ENCODE measurements at places on chromosomes 11 and 22.

DNA sequence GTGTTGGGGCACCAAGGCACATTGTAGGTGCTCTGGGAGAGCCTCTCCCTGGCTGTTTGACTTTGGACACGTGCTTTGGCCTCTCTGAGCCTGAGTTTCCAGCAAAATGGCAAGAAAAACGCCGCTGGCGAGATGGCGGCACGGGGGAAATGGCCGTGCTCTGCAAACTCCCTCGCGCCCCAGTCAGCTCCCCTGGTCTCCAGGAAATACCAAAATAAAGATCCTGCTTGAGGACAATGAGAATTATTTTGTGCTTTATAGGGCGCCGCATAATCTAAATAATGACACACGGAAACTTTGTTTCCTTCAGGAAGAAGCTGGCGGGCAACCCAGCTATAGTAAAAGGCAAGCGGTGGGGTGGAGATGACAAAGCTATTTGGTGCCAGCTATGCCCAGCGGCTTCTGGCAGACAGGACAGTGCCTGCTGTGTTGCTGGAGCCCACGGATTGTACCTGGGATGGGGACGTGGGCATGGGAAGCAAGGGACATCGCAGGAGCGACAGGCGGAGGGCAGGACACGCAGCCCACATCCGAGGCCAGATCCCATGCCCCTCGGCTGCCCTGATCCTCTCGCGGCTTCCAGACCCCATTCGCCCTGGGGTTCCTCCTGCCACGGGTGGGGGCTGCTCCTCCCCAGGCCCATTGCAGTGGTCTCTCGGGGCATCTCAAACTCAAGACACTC lies 26.3 kb upstream of the RFPL3 start:
- DNase-seq, result no peak

DNA sequence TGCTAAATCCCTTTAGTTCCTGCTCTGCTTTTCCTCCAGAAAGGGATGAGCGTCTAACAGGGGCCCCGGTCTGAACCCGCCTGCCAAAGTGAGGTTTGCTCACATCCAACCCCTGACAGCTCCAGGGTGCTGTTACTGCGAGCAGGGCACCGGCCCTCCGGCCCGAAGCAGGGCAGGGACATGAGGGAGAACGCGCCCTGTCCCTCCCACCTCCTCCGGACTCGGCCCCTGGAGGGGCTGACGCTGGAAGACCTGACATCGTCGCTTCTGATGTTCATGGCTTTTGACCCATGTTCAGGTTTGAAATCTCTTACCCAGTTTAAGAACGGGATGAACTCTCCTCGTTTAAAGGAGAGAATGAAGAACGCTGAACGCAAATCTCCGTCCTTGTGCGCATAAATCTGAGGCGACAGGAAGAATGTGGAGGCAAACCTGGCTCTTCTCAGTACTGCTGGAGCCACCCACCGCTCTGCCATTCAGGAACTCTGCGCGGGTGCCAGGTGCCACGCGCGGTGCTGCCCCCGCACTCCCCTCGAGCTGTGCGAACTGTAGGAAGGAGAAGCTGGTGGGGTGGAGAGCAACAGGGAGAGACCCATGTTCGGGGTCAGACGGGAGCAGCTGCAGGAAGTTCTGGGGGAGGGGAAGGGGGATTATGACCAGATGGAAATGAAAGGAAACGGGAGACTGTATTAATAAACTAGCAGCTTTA lies 826 bp upstream of the EEF1G start:
- no peak for DNase-seq

DNA sequence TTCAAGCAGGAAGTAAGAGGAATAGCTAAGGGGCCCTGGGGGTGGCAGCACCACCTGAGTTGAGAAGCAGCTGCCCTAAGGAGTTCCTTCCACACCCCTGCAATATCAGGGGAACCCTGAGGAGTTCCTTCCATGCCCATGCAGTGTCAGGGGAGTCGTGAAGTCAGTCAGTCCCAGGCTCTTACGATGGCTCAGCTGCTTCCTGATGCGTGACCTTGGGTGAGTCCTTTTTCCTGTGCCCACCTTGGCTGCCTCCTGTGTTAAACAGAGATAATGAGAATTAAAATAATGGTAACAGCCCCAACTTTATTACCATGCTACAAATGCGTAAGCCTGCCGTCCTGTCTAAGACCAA lies 181.1 kb downstream of the MIAT start:
- DNase-seq, result no peak

DNA sequence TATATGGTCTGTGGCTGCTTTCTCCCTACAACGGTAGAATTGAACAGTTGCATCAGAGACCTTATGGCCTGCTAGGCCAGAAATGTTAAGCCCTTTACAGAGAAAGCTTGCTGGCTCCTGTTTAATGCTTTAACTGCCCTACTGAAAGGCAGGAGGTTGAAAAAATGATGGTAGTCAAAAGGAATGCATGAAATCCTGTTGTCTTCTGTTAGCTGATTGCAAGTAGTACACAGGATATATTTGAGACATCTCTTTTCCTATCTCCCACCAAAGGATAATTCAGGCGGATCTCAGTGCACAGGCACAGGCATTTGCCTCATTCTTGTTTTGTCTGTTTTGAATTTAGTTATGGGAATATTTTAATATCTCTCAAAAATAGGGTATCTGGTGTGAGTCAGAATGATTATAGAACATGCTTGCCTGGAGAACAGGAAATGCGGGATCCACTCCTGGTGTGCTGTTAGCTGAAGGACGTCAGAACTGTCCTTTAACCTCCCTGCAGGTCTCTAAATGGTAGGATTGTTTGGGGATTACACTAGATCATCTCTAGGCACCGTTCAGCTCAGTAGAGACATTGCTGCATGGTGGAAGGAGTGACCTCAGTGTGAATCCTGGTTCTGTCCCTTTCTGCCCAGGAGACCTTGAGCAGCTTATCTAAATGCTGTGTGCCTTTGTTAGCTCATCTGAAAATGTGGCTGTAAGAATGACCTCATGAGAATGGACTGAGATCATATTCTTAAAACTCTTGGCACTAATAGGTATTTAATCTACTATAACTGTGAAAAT lies 49.5 kb downstream of the PACS1 start:
- DNase-seq, result no peak

DNA sequence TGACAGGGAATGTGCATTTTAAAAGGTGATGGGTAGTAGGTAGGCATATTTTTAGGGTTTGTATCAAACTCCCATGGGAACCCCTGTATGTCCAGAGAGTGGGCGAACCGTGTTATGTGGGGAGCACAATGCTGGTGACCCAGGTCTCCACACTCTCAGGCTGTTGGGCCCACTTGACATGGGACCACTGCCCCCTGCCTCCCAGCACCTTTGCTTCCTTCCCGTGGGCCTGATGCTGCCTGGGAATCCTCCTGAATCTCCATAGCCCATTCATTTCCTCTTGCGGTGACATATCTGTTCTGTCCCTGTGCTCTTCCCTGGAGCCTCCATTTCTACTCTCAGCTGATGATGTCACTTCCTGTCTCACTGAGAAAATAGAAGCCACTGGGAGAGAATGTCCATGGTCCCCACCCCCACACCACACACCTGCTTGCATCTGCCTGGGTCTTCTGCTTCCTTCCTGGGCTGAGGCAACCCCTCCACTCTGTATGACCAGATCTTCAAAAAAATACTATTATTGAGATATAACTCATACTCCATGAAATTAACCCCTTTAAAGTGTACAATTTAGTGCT lies 55.8 kb upstream of the THY1 start:
- no peak for DNase-seq

DNA sequence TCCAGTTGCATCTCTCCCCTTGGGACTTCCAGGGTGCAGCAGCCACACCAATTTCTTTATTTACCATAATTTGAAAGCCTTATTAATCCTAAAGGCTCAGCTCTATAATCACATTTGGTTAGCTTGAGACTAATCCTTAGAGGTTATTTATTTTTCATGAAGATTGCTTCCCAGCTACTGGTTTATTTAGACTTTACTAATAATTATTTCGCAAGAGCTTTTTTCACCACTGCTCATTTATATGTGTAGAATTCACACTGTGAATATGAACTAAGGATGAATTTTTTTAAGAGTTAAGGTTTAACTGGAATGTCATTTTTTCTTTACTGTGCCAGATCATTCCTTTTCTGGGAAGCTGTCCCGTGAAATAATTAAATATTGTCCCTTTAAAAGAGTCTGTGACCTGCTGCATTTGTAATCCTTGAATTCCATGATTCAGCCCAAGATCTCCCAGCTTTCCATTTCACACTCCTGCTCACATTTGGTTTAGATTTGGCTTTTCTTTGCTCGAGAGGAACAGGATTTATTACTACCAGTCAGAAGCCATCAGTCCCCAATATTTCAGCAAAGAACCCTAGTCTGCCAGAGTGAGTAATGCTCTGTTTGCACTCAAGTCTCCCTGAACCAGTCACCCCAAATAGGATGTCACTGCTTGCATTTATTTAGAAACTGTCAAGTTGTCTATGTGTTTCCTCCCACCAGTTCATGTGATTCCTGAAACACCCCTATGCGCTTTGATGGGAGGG lies 4.4 kb upstream of the CD44 start:
- DNase-seq, result no peak

DNA sequence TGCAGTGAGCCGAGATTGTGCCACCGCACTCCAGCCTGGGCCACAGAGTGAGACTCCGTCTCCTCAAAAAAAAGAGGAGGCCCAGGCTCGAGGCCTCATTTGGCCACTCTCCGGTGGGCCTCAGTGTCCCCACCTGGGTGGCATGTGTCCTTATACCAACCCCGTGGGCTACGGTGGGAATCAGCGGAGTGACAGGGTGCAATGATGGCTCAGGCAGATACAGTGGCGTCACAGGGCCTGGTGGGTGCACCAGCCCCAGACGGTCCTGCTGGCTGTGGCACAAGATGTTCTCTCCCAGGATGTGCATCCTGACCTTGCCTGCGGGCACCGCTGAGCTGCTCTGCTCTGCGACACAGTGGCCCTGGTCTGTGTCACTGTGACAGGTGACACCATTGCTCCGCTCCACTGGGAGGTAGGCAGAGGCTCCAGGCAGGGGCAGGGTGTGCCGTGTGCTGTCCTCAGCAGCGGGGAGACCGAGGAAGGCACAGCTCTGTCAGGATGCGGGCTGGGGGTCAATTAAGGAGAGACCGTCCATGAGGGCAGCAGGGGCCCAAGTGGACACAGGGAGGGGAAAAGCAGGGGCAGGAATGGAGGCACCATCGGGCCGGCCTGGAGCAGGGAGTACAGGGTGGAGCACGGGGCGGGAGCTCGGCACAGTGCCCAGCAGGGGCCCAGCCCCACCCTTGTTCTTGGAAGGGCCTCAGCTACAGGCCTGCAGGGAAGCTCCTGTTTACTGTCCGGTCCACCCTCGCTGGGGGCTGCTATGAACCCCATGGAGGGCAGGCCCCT lies 21.7 kb upstream of the TH start:
- no peak for DNase-seq

DNA sequence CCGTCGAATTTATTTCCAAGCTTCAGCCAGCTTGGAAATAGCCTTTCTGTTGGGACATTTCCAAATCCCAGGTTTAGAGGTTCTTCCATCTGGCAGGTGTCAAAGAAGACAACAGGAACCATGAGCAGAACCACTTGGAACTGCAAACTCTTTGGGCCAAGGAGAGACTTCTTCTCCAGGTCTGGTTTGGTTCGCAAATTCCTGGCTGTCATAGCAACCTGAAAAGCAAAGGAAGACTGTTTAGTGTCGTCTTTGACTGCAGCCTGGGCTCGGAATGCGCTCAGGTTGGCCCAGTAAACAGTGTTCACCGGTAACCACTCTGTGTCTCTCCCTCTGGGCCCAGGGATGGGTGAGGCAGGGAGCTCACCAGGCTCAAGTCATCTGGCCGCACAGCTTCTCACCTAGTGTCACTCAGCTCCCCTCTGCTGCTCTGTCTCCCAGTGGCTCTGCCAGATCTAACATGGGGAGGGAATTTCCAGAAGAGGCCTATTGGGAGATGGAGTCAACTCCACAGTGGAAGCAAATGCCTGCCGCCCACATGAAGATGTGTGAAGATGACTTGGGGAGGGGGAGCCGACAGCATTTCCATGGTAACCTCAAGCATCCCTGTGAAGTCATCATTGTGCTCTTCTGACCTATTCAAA lies 11.9 kb upstream of the CLMP start:
- no peak for DNase-seq

DNA sequence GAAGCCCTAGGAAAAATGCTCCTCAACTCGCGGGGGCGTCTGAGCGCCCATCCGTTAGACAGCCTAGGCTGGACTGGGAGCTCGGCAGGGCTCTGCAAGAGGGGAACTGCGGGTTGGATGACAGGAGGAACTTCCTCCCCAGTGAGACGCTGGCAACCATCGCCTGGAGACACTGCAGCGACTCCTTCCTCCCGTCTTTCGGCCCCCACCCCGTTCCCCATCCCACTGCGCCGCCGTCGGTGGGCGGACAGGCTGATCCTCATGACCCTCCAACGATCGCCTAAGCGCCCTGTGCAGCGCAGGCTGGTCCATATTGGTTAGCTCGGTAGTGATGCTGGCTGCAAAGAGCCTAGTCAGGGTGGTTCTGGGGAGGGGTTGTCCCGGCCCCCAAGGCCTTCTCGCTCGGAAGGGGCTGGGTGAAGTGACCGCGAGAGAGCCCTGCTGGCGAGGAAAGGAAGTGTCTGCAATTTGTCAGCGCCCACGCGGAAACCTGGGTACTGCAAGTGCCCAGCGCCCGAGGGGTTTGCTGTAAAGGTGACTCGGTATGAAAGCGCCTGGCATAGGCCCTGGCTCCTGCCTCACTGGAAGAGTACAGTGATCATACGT lies 638 bp downstream of the NRGN start:
- DNase-seq, result peak; percentile 62

GRCh38 chr11:70299636-70300035 lies 29.1 kb downstream of the PPFIA1 start:
- DNase-seq, result no peak
